ENCODE measurements at places on chromosomes 5 and 9.

- DNase-seq, result no peak
Observed at GRCh38 chr5:135193213-135194125, 159.4 kb upstream of the PITX1 start.

- no peak for DNase-seq
Observed at GRCh38 chr9:354453-354852, 139.8 kb downstream of the DOCK8 start.

- DNase-seq, result no peak
Observed at GRCh38 chr9:131815970-131816873, 76.3 kb upstream of the RAPGEF1 start.

DNA sequence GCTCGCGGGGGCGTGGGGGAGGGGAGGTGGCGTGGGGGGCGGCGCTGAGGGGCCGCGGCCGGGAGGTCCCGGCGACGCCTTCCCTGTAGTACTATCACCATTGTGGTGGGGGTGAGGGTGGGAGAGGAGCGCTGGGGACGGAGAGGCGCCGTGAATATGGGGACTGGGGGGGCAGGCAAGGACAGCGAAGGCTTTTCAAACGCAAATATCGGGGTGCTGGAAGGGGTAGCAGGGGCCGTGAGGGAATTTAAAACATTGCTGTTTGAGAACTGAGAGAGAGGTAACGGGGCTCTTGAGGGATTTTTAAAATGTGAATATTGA lies 427 bp downstream of the RBM27 start:
- DNase-seq, result no peak

DNA sequence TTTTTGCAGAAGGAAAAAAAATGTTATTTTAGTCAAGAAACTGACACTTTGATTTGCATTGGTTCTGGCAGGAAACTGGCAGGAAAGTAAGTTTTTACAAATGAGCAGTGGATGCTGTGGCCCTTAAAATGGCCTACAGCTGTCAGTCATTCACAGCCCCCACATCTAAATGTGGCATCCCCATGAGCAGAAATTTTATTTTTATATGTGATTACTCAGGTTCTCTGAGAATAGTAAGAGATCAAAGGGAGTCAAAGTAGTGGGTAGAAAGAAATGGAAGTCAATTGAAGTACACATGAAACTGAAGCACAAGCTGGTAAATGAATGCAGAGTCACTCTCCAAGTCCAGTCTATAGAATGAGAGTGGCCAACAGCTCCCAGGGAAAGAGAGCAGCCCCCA lies 80.3 kb downstream of the ENC1 start:
- no peak for DNase-seq

- no peak for DNase-seq
Observed at GRCh38 chr5:56264417-56265025, 31.4 kb upstream of the ANKRD55 start.

GRCh38 chr9:137085920-137086530 lies 760 bp upstream of the MAN1B1 start:
- DNase-seq, result peak; percentile 36

DNA sequence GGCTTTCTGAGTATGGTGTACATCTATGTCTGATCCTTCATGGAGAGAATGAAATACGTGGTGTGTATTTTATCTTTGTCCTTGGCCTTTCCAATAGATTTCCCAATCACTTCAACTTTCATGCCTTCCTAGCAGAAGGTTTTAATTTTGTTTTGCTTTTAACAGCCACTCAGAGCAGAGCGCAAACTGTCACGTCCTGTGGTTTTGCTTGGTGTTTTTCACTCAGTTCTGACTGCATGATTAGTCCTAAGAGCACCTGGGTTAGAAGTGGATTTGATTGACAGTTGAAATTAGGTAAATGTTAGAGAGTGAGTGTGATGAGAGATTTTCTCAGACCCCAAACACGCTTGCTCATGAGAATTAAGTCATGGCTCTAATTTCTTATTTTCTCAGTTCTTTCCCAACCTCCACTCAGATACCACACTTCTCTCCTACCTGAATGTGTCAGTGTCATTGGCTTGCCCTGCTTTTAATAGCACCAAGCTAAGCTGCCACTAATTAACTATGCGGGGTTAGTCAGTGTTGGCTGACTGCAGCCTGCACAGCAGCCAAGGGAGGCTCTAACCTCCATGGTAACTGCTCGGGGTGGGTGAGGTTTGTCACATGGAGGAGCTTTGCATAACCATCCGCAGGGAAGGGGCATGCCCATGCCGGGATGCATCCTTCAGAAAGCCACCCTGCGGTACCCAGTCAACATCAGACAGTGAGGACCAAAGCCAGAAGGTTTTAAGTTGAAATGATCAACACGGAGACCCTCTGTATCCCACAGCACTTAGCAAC lies 173.4 kb downstream of the NR3C1 start:
- DNase-seq, result peak; percentile 50

- DNase-seq, result no peak
Observed at GRCh38 chr5:97979740-97980139, 793.7 kb upstream of the RGMB start.

DNA sequence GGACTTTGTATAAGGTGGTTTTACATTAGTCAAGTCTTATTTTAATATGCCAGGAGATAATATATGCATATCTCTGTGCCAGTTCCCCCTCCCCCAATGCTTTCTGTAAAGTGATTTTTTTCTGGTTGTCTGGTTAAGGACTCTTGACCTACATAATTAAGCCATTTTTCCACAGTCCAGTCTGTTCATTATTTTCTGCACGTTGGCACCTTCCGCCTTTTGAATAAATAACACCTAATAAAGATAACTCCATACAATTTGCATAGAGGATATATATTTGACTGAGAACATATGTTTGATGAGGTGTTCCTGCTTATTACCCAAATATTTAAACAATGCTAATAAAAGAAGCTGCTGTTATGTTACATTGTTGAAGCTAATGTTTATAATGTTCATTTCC lies 320.9 kb downstream of the DMAC1 start:
- no peak for DNase-seq

DNA sequence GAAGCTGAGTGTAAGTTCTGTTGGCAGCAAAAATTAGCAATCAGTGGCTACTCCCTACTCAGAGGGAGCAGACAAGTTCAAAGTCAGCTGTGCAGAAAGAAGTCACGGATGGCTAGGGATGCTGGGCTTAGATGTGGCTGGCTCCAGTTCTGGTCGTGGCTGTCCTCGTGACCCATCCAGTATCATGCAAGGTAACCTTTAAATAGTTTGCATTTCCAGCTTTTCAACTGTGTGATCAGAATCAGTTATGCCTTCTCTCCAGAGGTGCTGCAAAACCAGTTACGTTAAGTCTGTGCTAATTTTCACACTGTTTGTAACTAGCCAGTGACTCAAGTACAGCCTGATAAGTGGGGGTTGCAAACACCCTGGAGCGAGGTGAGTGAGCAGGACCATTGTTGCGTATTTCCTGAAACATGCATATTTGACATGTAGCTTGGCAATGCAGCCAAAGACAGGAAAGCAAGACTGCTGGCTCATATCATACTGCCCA lies 302.4 kb downstream of the ATPSCKMT start:
- DNase-seq, result no peak

GRCh38 chr9:69888856-69889585 lies 68.4 kb downstream of the CFAP95 start:
- DNase-seq, result no peak

DNA sequence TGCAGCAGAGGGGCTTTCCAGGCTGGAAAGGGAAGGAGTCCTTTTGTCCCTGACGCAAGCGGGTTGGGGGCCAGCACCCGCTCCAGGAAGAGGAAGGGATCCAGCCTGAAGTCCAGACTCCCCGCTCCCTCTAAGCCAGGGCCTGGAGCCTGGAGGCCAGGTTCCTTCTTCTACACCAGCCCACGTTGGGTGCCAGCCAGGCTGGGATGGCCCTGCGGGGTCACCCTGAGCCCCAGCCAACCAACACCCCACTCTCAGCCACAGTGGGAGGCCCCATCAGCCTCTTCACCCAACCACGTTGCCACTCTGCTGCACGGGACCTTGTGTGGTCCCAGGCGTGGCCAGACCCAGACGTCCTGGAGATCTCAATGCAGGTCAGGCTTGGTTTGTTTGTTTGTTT lies 970 bp upstream of the FUT7 start:
- DNase-seq, result no peak

DNA sequence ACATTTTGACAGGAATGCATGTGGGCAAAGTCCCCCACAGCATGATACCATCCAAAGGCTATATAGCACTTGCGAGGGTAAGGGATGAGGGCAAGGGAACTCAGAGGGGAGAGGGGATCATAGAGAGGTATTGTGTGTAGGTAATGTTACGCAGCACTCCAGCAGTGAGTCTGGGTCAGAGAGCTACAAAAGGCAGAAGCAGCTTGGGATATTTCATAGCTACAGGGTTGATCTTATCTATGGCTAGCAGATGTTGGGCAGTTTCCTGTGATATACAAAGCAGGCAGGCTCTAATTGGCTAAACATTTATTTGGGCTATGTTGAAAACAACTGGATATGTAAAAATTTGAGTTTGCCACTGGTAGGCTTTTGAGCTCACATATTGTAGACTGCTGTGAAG lies 17.8 kb upstream of the SLCO4C1 start:
- DNase-seq, result no peak

- no peak for DNase-seq
Observed at GRCh38 chr5:58149345-58149744, 310.5 kb downstream of the PLK2 start.

DNA sequence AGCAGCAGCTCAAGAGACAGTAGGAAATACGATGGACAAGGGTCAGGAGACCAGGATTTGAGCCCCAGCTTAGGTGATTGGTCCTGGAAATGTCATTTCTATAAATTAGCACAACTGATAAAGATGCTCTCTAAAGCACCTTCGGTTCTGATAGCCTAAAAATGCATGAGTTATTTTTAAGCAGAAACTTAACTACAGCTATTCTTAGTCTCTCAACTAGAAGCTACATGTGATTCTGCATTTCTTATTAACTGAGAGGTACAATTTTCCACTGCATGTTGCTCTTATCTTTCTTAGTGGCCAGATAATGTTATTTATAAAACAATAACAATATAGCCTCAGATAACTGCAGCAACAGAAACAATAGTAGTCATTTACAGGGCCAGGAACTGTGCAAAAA lies 136.4 kb downstream of the GRIA1 start:
- no peak for DNase-seq

- peak; percentile 93 for DNase-seq
Observed at GRCh38 chr5:177455036-177455660, 8.5 kb downstream of the PRR7 start.

DNA sequence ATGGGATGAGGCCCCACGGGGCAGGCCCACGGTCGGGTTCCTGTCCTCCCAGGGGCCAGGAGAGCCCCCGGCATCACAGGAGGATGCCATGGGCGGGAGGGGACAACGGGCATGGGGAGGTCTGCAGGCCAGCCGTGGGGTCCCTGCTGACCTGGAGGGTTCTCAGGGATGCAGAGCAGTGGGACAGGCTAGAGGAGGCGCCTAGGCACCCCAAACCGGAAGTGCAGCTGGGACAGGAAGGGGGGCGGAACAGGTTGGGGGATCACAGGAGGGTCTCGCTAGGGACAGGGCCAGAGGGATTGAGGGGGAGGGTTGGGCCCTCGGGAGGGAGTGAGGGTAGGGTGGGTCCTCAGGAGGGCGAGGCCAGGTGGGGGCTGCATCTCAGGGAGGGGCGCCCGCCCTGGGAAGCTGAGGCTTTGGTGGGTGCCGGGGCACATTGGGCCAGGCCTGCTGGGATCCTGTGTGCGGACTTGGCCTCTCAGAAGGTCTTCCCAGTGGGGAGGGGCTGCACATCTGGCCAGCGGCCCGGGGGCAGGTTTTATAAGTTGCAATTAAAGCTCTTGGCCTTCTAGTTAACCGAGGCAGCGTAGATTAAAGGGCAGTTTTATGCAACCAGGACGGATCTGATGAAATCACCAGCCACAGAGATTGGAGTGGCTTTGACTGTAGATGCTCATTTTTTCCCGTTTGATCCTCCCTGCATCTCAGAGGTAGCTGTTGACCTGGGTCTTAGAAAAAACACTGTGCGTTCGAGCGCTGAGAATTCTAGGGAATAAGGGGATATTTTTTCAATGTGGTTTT lies 20.1 kb downstream of the NKD2 start:
- no peak for DNase-seq

- DNase-seq, result no peak
Observed at GRCh38 chr5:71483355-71483754, 27.9 kb downstream of the BDP1 start.

- no peak for DNase-seq
Observed at GRCh38 chr9:126393876-126394275, 67.2 kb downstream of the MVB12B start.

GRCh38 chr5:23318166-23318565 lies 189.2 kb upstream of the PRDM9 start:
- no peak for DNase-seq

DNA sequence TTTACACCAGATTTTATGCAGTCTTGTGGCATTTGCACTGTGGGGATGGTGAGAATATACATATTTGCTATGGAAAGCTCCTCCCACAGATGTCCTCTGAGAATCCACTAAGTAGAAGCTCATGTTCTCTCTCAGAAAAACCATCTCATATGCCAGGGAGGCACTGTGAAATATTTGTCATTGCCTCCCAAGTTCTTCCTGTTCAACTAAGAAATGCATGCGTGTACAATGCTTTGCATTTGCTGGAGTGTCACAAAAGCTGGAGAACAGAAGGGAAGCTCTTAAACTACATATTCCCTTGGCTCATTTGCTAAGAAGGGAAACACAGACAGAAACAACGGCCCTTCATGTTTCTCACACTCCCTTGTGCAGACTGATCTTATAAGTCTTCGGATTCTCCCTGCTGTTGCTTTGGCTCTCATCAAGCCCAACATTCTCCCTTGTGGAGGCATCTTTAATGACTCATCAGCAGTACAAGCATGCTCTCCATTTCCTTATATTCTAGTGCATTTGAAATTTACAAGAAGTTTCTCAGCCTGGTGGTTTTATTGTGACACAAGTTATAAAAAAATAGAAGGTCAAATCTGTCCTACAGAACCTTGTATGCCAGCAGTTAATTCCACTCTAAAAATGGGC lies 220.6 kb downstream of the TRIM36 start:
- DNase-seq, result no peak

DNA sequence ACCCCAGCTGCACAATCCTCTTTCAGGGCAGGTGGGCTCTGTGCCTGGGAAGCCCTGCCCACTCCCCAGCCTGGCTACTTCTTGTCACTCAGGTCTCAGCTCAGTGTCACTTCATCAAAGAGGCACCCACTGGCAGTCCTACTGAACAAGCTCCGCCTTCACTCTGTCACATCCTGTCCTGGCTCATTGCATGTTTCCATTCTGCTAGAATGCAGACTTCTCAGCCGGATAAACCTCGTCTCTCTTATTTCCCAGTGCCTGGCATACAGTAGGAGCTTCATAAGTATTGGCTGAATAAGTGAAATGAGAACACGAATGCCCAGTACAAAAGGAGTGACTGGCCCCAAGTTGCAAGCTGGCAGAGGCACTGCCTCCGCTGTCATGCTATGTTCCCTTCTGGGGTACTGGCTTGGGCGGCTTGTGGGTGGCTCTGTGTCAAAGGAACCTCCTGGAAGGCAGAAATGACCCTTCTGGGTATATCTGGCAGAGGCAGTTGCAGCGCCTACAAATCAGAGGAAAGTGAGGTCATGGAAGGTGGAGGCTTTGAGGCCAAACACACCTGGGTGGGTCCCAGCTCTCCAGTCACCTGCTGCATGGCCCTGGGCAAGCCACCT lies 98.3 kb upstream of the PHYKPL start:
- DNase-seq, result no peak

Data from stimulated activated CD4-positive, alpha-beta T cell treated with anti-CD3 and anti-CD28 coated beads, Interleukin-1b, Interleukin-23, amount 100 ng/mL, for 48 hours (primary cell).